Activated naive CD4-positive, alpha-beta T cell treated with Interleukin-2 at 50 U/mL for 16 hours (primary cell): ENCODE measurements at places on chromosomes 2 and 18.

- DNase-seq = no peak
These were observed 17.0 kb downstream of the SH3BP4 start for GRCh38 chr2:234968631-234969305.

DNA sequence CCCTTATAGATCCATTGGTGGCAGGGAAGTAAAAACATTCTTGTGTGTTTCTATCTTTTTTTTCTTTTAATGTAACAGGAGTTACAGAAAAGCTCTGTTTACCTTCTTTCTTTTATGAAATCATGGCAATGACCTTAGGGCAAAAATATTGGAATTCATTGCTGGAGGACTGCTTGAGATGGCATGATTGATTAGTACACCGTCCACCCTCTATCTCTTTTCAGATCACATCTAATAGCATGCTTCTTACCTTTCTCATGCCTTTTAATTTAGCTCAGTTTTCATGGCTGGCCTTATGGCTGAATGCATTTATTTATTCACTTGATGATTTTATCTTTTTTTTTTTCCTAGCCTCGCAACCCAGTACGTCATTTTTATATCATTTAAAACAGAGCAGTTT is 177.6 kb upstream of the CDH20 start:
- DNase-seq = no peak

DNA sequence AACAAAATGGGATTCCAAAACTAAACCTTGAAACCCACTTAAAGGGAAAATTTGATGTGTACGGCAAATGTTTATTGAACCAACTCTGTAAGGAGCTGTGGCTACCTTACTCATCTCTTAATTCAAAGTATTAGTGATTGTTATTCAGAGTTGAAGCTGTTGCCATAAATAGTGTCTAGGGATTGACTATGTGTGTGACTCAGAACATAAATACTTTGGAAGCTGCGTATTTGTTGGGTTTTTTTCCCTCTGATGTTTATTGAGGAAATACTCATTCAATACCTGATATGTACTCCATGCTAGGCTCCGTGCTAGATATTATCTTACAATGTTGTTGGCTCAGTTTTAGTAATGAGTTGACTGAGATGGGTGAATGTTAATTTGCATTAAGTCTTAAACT is 90.4 kb downstream of the PTRHD1 start:
- DNase-seq = no peak

GRCh38 chr2:238142382-238143205 is 4.1 kb downstream of the KLHL30 start:
- no peak for DNase-seq

DNA sequence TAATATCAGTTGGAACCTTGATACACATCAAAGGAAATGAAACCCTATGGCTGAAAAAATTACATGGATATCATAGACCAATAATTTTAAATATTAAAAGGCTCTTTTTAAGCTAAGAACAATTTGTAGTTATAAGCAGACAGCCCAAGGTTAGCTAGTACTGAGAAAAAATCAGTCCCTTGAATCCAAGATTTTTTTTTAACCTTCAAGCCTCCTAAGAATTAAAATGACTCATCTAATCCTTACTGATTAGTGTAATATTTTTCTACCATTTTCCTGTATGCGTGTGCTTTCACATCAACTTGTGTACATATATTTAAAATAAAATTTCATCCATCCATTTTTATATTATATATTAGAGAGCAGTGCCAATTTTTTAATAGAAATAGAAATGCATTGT is 1004.9 kb upstream of the ZEB2 start:
- DNase-seq = no peak

- no peak for DNase-seq
These were observed 67.5 kb downstream of the GALNT13 start for GRCh38 chr2:153939124-153939796.

- DNase-seq = no peak
These were observed 2.5 kb upstream of the PDCL3 start for GRCh38 chr2:100560216-100560830.

DNA sequence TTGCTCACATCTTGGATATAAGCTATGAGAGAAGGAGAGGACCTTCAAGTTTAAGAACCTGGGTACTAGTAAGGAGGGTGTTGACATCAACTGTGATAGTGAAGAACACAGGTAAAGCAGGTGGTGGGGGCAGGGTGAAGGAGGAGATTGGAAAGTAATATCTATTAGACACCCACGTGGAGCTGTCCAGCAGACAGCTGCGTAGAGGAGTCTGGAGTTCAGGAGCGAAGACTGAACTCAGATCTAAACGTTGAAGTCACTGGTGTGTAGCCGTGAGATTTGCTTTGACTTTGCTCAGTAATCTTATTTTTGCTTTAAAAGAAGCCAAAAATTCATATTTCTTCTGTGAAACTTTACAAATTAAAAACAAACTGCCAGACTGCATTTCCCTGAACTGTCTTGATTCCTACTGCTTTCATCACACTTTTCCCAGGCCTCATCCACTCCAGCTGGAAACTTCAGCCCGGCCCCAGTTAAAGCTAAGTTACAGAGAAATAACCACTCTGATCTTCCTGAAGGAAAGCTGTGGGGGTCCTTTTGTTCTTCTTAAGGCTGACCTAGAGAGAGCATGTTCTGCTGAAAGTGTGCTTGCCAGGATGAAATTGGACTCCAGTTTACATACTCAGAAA is 533.3 kb downstream of the CNTNAP5 start:
- DNase-seq = no peak

- no peak for DNase-seq
These were observed 140.8 kb downstream of the MEIS1 start for GRCh38 chr2:66575625-66576310.

DNA sequence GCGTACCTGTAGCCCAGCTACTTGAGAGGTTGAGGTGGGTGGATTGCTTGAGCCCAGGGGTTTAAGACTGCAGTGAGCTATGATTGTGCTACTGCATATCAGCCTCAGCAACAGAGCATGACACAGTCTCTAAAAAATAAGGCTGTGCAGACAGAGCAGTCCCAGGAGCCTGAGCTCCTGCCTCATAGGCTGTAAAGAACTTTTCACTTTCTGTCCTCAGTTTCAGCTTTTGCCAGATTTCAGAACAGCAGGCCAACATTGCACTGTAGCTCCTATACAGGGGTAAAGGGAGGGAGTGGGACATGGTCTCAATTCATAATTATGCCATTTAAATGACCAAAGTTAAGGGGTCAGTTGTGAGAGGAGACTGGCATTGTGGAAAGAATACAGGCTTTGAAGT is 150.6 kb downstream of the GALNT1 start:
- DNase-seq = no peak
